Left hindlimb (tissue), 1 donor: ENCODE measurements at places on chromosomes 4 and X.

- no peak for DNase-seq
These were observed 1066.0 kb downstream of the FSTL5 start for GRCh38 chr4:161097821-161098220.

DNA sequence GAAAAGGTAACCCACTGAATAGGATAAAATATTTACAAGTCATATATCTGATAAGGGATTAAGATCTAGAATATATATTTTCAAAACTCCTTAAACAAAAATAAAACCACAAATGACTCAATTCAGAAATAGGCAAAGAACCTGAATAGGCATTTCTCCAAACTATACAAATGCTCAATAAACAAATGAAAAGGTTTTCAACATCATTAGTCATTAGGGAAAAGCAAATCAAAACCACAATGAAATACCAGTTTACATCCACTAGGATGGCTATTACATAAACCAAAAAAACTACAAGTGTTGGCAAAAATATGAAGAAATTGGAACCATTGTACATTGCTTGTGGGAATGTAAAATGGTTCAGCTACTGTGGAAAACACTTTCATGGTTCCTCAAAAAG lies 167.0 kb upstream of the GALNT7 start:
- DNase-seq, result no peak

DNA sequence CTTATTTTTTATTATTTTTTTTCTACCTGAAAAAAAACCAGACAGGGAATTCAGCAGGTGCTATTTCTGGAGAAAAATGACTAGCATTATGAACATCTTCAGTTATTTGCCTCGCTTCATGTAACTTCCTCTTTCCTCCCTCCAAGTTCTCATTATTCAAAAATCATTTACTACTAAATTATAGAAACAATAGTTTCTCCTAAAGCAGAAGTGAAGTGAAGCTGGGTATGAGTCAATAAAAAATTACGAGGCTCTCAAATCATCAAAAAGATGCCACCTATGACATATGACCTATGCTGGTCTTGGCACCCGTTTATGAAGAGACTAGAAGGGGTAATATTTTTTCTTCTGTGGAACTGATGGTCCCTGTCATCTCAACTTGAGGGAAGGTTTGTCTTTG lies 145.0 kb upstream of the AADAT start:
- DNase-seq, result no peak

DNA sequence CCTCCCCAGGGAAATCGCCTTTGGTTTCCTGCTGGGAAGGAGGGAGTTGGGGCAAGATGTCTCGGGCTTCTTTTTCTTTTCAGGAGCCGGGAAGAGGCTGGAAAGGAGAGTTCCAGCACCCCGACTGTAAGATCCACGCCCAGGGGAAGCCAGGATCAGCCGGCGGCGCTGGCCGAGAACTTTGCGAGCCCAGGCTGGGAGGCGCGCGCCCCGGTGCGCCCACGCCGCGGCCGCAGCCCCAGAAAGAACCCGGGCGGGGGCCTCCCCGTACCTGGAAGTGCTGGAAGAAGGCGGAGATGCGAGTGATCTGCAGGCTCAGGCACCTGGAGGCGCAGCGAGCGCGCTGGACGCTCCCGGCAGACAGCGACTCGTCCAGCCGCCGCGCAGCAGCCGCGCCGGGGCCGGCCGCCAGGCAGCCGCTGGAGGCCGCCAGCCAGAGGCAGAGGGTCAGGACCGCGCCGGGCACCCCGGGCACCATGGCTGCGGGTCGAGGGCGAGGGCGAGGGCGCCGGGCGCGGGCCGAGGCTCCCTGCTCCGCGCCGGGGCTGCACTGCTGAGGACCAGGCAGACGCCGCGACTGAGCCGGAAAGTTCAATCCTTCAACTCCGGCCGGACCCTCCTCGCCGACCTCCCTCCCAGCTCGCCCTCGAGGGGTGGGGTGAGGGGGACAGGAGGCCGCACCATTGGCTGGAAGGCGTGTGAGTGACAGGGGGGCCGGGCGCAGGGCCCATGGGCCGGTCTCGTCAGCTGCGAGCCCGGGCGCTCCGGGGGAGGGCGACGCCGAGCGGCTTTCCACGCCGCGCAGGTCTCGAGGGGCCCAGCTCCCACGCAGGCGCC lies at the start of gene ANOS1:
Gene ANOS1 (minus strand): TSS at position 579 of the 837 bp plus-strand sequence. CDS start 101 bp downstream, at position 478.
- DNase-seq, result peak; percentile 80

DNA sequence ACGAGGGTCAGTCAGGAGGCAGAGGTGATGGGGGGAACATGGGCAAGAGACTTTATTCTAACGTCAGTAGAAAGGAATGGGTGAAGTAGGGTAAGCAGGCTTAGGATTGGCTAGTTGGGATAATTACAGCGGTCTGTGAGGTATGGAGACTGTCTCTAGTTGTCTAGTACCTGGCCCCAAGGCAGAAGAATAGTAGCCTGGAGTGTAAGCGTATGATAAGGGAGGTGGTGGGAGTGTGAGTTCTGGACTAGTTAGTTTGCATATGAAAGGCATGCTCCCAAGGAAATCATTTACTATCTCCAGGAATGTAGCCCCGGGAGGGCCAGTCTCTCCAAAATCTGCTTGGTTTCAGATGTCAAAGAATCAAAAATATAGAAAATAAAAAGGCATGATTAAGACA lies 219.6 kb upstream of the ANXA3 start:
- no peak for DNase-seq

DNA sequence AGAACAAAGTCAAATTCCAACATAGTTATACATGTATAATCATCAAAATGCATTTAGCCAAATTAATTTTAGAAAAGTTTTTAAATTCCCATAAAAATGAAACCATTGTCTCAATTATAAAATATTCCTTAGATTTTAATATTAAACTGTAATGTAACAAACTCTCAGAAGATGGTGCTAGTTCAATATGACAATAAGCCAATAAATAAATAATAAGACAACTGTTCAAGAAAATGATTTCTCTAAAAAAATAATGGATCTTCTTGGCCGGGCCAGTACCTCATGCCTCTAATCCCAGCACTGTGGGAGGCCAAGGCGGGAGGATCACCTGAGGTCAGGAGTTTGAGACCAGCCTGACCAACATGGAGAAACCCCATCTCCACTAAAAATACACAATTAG lies 80.3 kb downstream of the RAB28 start:
- DNase-seq, result no peak

GRCh38 chrX:10576777-10577447 lies 43.5 kb downstream of the MID1 start:
- DNase-seq, result no peak

- no peak for DNase-seq
These were observed 2.0 kb upstream of the FGF2 start for GRCh38 chr4:122824616-122825015.

GRCh38 chr4:6761649-6762615 lies 20.6 kb upstream of the KIAA0232 start:
- no peak for DNase-seq

GRCh38 chrX:107672955-107673378 lies 44.7 kb downstream of the PRPS1 start:
- peak; percentile 78 for DNase-seq

GRCh38 chr4:138035781-138036258 lies 206.3 kb downstream of the SLC7A11 start:
- DNase-seq, result no peak

DNA sequence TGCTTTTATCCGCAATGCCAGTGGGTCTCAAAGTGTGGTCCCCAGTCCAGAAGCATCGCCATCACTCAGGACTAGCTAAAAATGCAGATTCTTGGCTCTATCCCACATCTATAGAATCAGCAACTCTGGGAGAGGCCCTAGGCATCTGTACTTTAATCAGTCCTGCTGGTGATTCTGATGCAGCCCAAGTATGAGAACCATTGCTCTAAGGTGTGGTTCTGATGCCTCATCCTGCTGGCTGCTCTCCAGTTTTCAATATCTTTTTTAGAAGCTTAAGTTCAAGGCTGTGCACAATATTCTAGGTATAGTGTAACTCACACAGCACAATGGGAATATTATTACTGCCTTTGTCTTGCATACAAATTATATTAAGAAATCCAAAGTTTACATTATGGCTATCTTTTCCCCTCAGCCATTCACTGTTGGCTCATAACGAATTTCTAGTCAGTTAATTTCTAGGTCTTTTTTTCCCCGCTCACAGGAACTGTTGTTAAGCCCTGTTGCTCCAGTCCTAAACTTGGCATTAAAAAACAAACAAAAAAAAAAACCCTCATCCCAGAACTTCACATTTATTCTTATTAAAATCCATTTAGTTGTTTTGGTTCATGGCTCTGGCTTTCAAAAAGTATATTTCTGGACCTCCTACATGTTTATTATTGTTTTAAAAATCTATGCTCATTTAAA lies 109.1 kb downstream of the PHEX start:
- DNase-seq, result no peak

- DNase-seq, result no peak
These were observed 2224.0 kb upstream of the AGA start for GRCh38 chr4:179666226-179666625.

DNA sequence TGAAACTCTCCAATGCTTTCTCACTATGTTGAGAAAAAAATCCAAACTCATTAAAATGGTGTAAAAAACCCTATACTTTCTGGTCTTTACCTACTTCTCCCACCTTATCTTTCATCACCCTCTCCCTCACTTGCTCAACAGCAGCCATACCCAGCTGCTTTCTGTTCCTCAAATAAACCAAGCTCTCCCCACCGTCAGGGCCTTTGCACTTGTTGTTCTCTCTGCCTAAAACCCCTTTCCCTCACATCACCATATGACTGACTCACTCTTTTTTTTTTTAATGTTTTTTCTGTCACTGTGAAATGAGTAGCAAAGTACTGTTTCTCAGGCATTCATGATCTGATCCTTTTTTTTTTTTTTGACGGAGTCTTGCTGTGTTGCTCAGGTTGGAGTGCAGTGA lies 122.3 kb upstream of the TMEM164 start:
- DNase-seq, result no peak

- no peak for DNase-seq
These were observed at the start of gene CYSLTR1 for GRCh38 chrX:78327370-78328086. CYSLTR1 (minus strand) TSS chrX:78327611; CDS start chrX:78273746, 53,865 bp downstream.

DNA sequence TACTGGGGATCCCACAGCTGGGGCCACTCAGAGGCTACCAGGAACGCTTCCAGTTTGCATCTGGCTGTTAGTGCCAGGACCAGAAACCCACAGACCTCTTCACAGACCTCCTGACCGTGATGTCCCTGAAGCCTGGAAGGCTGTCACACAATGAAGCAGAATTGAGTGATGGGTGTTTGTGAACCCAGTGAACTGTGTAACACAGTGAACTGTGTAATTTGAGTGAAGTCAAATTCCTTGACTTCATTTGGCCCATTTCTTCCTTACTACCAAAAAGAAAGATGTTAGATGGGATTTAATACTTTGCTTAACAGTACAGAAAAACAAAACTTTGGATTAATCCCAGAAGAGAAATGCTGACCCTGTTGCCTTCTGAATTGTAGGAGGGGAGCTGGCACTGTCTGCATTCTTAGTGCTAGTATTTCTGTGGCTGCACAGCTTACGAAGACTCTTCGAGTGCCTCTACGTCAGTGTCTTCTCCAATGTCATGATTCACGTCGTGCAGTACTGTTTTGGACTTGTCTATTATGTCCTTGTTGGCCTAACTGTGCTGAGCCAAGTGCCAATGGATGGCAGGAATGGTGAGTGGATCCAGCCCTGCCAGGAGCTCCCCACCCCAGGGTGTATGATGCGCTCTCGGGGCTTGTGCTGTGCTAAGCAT lies 17.8 kb downstream of the SRD5A3 start:
- no peak for DNase-seq

DNA sequence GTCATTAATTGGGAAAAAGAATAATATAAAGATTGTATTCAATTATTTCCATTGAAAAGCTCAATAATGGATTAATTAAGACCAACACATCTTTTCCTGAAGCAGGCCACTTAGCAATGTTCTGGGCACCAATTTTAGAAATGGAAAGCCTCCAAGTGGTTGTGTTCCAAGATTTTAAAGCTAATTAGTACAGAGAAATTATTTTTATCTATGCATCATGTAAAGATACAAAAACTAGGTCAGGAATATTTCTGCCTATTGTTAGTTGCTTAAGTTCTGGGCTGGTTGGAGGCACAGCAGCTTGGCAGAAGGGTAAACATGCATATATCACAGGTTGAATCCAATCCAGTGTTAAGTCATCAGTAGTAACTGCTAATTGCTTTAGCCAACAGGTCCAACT lies 101.9 kb downstream of the RASL11B start:
- DNase-seq, result no peak

- DNase-seq, result no peak
These were observed 601.1 kb upstream of the GRIA3 start for GRCh38 chrX:122582975-122583305.

DNA sequence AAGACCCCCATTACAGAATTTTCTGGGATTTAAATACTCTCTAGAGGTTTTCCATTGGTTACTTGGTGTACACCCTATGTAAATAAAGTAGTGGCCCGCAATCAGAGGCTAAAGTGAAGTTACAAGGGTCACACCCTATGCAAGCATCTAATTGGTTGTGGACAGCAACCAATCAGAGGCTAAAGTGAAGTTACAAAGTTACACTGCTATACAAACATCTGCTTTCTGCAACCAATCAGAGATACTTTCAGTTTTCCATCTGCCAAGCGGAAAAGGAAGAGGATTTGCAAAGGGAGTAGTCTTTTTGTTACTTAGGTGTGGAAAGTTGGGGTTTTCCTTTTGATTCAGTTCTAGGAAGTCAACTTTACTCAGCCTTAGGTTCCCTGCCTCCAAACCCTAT lies 2.0 kb upstream of the ATRX start:
- no peak for DNase-seq

DNA sequence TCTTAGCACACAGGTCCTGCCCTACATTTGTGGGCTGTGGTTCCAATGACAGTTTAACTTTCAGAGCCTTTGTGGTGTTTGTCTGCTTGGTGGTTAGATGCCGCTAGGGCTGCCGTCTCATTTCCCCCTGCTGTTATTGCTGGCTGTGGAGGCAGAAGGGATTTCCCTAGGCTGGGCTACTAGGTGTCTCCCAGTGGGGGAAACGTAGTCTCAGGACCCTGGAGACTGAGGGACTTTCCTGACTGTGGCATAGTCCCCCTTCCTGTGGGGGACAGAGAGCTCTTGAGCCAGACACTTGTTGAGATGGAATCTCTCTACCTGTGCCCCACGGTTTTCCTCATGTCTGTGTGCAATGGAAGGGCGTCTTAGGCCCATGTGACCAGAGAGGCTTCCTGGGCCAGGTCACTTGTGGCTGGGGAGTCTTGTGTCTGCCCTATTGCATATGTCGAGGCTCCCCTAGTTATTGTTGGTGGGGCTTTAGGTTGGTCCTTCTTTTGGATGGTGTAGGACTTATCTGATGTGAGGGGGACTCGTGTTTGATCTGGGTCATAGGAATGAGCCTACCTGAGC lies 68.2 kb downstream of the ARHGAP10 start:
- peak; percentile 45 for DNase-seq
